ENCODE measurements at places on chromosomes 1 and 21.

DNA sequence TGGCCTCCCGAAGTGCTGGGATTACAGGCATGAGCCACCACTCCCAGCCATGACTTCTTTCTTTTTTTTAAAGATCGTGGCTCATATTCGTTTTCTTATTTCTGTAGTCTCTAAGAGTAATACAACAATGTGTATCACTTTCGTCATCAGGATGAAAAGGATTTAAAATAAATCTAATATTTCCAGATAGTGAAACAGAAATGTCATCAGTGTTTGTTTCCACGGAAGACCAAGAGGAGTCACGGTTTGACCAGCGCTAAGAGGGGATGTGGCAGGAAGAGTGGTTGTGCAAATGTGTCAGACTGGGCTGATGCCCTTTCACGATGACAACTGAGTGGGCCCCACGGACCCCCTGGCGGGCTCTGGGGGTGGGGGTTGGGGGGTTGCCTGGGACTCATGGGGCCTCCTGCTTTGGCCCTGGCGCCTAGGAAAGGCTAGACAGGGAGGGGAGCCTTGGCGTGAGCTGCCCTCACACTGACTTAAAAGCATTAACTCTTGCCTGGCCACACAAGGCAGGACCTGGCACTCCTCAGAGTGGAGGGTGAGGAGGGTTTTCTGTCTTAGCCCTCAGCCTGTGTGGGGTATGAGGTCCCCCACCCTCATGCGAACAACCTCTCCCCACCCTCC is 8.4 kb downstream of the SOX13 start:
- DNase-seq, result no peak

DNA sequence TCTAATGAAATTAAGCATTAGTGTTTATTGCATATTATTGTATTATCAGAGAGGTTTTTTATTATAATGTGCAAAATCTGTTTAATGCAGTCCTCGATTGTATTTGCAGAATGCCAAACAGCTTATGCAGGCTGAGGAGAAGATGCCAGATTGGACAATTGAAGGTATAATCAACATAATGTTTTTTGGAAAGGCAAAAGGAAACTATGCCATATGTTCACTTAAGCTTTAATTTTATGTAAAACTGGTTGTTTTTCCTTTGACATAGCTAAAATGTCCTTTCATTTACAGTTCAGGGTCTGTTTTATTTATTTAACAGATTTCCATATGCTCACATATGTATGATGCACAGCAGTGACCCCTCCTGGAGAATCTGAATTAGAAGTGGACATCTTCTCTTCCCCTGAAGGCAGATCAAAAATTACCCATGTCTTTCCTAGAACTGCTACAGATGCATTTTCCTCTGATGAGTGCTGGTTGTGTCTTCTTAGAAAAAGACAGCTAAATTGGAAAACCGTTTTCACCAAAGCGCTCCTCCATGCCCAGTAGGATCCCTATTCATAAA is 143.5 kb upstream of the USH2A start:
- DNase-seq, result no peak

GRCh38 chr1:6082430-6082971 is 36.8 kb downstream of the KCNAB2 start:
- no peak for DNase-seq

- DNase-seq, result no peak
These were observed 100.7 kb upstream of the SLC25A33 start for GRCh38 chr1:9438431-9439073.

DNA sequence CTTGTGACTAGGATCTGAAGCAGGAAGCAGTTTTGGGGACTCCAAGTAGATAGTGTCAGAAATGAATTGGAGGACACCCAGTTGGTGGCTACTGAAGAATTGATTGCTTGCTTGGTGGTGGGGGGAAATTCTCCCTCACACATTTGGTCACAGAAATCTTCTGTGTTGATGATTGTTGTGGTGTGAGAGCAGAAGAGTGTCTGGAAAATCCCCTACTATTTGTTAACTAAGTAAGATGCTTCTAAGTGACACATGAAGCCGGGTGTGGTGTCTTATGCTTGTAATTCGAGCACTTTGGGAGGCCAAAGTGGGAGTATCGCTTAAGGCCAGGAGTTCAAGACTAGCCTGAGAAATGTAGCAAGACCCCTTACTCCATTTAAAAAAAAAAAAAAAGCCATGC is 22.5 kb upstream of the IPP start:
- DNase-seq, result no peak

Measured in NCI-H1930 (cell line).